Small intestine (tissue), 16 donors: ENCODE measurements at places on chromosomes 1 and 21. TPM values are rescaled to one million over a fixed set of nuclear protein-coding genes. Genes with fewer than 3 reads are reported as not detected.
A peak's percentile ranks its signal among the peaks of the same experiment; 100 is the strongest.

OR2T5 gene
- not detected for polyA plus RNA-seq

GRCh38 chr1:152461544-152461943, 47.5 kb upstream of the CRNN start:
- no peak overlapping the region for H3K27ac ChIP-seq
- H3K4me1 ChIP-seq: peaks cover 2% of the 10 kb centered on the region
- H3K27me3 ChIP-seq: no peaks in the 10 kb centered on the region
- DNase-seq: peak; percentile 57
- no peaks in the 10 kb centered on the region for H3K36me3 ChIP-seq
- H3K4me3 ChIP-seq: no peak overlapping the region

PGLYRP4 gene
- polyA plus RNA-seq: not detected

GRCh38 chr1:222210776-222211175, 337.1 kb downstream of the HHIPL2 start:
- no peak overlapping the region for H3K27ac ChIP-seq
- H3K36me3 ChIP-seq: no peaks in the 10 kb centered on the region
- no peak for DNase-seq
- no peaks in the 10 kb centered on the region for H3K27me3 ChIP-seq
- no peak overlapping the region for H3K4me3 ChIP-seq
